ENCODE measurements at places on chromosomes 3 and 15.
A peak's percentile ranks its signal among the peaks of the same experiment; 100 is the strongest.

GRCh38 chr3:36813305-36813704 lies 49.0 kb upstream of the DCLK3 start:
- DNase-seq: no peak

DNA sequence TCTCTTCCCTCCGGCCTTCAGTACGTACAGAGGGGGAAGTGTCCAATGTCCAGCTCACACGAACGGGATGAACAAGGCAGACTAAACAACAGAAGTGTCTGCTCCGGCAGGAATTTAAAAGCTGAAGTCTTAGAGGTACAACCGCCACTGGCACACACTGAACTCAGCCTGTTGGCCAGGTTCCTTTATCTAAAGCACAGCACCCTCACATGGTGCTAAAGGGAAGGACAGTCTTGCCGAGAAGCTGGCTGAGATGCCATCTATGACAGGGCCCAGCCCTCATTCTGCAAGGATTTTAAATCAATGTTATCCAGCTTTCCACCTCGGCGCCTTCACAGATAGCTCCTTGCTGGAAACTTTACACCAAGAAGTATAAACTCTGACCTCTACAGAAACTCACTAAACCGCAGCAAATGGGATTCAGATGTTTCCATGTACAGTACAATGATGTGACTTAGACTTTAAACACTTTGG lies 2.8 kb downstream of the ADAMTS17 start:
- DNase-seq: peak; percentile 76

GRCh38 chr3:183597959-183598358 lies 37.5 kb upstream of the KLHL24 start:
- DNase-seq: no peak

GRCh38 chr3:176106380-176106779 lies 1090.9 kb downstream of the TBL1XR1 start:
- no peak for DNase-seq

GRCh38 chr3:78668302-78668701 lies 1099.5 kb downstream of the ROBO1 start:
- DNase-seq: no peak

GRCh38 chr3:42500091-42500490 lies 2.4 kb upstream of the VIPR1 start:
- DNase-seq: peak; percentile 42

- no peak for DNase-seq
Measured at GRCh38 chr3:19891740-19892139, 42.3 kb downstream of the EFHB start.

- no peak for DNase-seq
Measured at GRCh38 chr3:44476963-44477311, 533 bp downstream of the ZNF445 start.

GRCh38 chr15:61041886-61042285 lies 187.2 kb downstream of the RORA start:
- DNase-seq: no peak

DNA sequence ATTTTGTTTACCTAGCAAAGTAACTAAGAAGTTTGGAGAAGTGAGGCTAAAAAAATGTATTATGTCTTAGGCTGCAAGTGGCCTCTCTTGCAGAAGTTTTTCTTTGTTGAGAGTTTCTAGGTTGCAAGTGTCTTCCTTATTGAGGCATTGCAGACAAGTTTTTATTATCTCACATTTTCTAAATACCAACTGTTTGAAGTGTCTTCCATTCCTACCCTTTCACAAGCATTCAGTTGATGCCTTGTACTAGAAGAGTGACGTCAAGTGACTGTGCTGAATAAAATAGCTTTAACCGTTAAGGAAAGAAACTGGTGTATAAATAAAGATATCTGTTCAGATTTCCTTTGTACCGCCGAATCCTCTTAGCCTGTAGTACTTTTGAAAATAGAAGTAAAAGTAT lies 123.3 kb downstream of the ALCAM start:
- DNase-seq: no peak

- DNase-seq: no peak
Measured at GRCh38 chr3:169610888-169611291, 52.6 kb downstream of the MECOM start.

GRCh38 chr3:7112523-7113056 lies 251.7 kb downstream of the GRM7 start:
- DNase-seq: no peak

DNA sequence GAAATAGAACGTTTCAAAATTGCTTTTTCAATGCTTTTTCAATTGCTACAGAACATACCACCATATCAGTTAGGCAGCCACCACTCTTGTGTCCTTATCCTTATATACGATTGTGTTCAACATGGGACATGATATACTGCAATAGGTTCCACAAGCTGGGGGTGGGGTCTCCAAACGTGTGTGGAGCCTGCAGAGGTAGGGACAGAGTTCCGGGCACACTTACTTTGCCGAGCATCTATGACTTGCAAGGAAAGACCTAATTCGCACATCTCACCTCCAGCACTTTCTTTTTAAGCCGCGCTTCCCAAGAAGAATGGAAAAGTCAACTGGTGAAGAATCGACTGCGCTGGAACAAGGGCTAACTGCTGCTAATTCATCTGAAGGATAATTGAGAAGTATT lies 39.6 kb upstream of the SFMBT1 start:
- no peak for DNase-seq

DNA sequence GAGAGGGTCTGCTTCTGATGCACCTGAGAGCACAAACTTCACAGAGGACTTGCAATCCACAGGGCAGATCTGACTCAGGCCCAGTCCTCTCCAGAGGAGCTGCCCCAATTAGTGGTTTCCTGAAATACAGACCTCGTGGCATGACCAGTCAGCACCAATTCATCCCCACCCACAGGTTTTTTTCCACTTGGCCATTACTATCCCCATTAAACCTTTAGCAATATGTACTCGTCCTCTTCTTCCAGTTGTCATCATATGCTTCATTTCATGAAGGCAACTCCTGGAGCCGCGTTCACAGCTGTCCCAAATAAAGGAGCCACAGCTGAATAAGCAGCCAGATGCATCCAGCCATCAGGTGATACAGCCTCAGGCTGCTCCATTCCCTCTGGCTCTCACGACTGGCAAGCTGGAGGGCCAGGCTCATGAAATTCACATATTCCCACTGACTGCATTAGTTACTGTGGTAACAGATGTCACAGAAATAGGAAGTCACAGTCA lies 163.1 kb downstream of the FMN1 start:
- no peak for DNase-seq

- no peak for DNase-seq
Measured at GRCh38 chr15:101613130-101614000, 38.8 kb downstream of the TM2D3 start.

GRCh38 chr3:171815973-171816595 lies 5.8 kb upstream of the PLD1 start:
- DNase-seq: no peak

GRCh38 chr3:64977308-64978100 lies 289.7 kb upstream of the ADAMTS9 start:
- no peak for DNase-seq

GRCh38 chr15:72536506-72536905 lies 62.4 kb downstream of the ARIH1 start:
- no peak for DNase-seq

DNA sequence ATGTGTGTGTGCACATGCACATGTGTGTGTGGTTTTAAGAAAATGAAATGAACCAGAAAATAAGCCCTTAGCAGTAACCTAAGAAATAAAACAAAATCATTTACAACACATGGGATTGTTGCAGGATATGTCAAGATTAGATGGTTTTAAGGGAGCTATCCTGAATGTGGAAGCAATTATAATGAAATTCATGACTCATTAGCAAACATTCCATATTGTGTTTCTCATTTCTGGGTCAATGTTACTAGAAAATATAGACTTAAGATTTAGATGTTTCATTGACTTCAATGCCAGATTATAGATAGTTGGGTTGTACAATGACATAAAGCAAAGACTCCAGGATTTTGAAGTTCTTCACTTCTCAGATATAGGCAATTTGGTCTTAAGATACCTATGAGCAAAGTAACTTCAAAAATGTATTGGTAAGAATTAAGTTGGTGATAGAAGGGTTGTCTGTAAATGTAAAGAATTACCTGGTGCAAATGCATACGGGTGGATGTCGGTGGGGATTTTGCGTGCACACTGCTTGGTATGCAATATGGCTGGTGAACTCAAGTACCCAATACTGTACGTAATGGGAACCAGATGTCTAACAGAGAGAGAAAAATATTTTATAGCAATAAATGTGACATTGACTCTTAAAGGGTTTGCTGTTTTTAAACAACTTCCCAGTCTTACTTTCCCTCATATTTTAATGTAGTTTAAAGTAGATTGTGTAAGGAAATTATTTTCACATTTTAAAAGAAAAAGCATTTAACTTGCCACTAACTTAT lies 53.9 kb upstream of the NR2F2 start:
- no peak for DNase-seq

DNA sequence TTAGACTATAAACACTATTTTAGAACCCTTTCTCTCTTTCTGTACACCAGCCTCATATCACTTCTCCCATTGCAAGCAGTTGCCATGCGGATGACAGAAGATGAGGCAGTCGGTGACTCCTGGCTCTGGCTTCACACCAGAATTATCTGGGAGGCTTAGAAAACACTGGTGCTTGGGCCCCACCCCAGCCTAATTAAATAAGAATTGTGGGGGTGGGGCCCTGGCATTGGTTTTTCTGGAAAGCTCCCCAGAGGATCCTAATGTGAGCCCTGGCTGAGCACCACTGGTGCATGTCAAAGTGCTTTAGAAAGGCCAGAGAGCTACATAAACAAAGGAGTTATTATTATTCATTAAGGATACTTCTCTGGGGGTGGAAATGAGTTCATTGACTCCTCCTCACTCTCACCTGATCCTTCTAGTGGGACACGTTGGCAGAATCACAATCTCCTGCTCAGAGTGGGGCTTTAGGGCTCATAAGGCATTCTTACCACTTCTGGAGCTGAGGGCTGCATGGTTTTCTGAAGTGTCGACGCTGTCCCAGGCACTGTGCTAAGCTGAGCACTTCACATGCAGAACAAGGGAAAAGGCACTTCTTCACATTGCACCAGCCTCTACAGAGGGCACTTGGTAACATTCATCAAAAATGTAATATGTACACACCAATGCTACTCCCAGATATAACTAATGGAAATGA lies 188.5 kb upstream of the TLE3 start:
- no peak for DNase-seq

All from activated CD8-positive, alpha-beta memory T cell treated with anti-CD3 and anti-CD28 coated beads for 24 hours (primary cell).